ENCODE measurements at places on chromosomes 5 and 9.

DNA sequence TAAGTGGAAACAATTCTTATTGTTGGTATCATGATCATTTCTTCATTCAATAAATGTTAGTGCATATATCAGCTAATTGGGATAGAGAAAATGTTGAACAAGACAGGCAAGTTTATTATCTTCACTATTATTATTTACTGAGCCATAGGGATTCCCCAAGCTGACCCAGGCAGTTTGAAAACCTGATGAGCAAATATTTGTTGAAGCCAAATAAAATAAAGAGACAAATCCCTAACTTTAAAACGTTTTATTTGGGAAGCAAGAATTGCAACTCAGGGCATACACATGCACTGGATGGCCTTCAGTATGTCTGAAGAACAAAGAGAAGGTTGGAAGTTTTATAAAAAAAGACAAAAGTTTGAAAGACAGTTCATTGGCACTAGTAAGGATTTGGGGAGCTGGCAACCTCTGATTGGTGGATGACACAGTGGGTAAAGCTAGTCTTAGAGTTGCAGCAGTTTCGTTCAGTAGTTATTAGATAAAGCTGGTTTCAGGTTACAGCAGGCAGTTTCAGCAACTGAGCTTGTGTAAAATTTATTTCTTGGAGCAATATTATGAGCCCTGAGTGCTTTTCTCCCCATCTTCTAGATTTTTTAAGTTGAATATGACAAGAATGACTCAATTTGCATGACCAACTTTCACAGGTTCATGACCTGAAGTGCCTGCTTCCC is 44.7 kb upstream of the PRLR start:
- DNase-seq, result no peak

DNA sequence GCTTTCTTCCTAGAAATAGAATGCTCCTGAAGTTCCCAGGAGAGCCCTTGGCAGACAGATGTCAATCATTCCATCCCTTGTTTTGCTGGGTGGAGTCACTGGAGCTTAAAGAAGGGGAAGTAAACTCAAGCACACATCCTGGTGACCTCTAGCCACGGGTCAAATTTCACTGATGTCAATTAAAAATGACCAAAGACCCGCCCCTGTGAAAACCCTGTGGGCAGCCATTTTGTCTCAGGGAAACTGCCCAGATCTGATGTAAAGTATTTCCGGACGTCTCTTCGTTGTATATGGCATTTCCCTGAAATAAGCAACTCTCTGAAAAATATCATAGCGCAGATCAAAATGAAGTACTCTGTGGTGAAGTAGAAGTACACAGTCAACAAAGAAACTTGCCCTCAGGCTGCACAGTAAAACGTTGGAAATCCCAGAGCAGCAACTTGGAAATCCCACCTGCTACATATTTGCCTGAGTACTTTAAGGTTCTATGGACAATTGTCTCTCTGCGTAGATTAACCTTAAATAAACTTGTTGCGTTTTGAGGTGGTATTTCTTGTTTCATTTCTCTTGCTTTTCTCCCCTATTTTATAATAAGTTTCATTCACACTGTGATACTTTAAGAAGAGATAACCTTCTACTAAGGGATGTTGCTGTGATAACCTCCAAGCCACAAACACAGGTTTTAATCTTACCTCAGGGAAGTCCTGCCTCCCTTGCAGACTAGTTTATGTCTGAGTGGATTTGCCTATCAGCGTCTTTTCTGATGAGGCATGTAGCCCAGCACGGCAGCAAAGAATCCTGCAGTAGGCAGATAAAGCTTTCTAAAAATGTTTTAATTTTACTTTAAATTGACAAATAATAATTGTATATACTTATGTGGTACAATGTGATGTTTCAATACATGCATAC is 60.9 kb upstream of the PIP5K1B start:
- no peak for DNase-seq

GRCh38 chr5:3535414-3536211 is 60.0 kb upstream of the IRX1 start:
- DNase-seq, result no peak

GRCh38 chr5:175741556-175741955 is 83.7 kb downstream of the HRH2 start:
- DNase-seq, result no peak

All from anterior cingulate cortex (tissue), 58 donors.